Activated T-cell treated with anti-CD3 and anti-CD28 coated beads, Interleukin-2, amount 50 U/mL, for 24 hours (primary cell): ENCODE measurements at places on chromosomes 3 and 15.

DNA sequence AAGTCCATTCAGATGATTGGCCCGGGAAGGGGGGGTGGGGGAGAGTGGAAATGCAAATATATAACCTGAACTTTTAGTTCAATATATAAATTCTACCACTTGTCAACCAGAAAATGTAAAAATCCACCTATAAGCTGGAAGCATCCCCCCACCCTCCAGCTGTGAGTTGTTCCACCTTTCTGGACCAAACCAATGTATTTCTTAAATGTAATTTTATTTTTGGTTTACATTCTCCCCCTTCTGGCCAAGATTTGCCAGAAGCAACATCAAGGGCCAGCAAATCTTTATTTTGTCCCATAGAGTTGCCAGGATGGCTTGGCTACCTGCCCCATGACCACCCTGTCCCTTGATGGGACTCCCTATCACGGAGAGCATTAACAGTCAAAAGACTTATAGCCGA lies 545.7 kb downstream of the TBL1XR1 start:
- DNase-seq: no peak

GRCh38 chr3:161531930-161532329 lies 35.3 kb downstream of the OTOL1 start:
- no peak for DNase-seq

GRCh38 chr3:187093320-187093719 lies 46.0 kb downstream of the RPL39L start:
- DNase-seq: no peak

GRCh38 chr3:134543113-134543512 lies 57.3 kb downstream of the CEP63 start:
- DNase-seq: no peak

DNA sequence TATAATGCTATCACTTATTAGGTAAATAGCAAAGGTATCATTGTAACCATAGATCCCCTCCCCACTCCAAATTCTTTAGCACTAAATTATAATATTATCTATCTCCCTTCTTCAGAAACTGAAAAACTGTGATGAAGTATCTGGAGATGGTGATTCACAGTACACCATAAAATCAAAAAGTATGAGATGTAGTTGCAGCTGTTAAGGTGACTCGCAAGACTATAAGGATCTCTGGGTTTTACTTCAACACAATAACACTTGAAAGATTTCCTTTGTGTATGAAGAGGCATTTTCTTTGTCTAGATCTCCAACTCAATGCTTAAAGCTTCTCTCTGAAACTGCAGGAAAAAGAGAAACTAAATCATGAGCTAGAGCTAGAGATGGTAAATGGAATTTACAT lies 46.9 kb downstream of the IFT57 start:
- no peak for DNase-seq

- peak; percentile 85 for DNase-seq
Observed at GRCh38 chr15:40782609-40783227, 12.9 kb downstream of the C15orf62 start.

GRCh38 chr3:174158674-174159073 lies 700.5 kb upstream of the NAALADL2 start:
- DNase-seq: no peak

- DNase-seq: no peak
Observed at GRCh38 chr3:171494457-171495109, 34.4 kb upstream of the TNIK start.

GRCh38 chr15:66908744-66909095 lies 156.7 kb upstream of the SMAD3 start:
- no peak for DNase-seq

DNA sequence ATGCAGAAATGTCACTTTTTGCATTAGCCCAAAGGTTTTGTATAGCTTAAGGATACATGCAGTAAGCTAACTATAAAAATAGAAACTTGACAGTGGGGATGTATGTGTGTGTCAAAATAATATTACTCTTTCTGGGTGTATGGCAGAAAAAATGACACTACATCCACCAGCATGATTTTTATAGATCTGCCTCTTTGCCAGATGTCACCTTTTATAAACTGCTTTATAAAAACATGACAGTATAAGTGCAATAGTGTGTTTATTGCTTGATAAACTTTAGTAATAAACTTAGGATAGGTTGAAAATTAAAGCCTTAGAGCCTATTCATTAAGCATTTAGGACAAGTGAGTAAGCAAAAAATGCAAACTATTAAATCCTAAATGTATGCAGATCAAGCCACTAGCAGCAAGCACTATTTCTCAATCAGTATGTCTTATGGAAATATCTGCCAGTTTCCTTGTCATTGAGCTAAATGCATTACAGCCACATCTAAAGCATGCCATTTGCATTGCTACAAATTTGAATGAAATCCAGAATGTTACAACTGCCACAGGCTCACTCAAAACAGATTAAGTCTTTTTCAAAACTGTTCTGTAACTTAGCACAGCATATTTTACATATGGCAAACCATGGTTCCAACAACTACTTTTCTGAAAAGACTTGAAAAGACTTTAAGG lies 935.0 kb downstream of the FHIT start:
- no peak for DNase-seq

- DNase-seq: no peak
Observed at GRCh38 chr3:69934398-69934797, 65.1 kb upstream of the SAMMSON start.

- no peak for DNase-seq
Observed at GRCh38 chr3:38349684-38350359, 3.2 kb downstream of the XYLB start.

DNA sequence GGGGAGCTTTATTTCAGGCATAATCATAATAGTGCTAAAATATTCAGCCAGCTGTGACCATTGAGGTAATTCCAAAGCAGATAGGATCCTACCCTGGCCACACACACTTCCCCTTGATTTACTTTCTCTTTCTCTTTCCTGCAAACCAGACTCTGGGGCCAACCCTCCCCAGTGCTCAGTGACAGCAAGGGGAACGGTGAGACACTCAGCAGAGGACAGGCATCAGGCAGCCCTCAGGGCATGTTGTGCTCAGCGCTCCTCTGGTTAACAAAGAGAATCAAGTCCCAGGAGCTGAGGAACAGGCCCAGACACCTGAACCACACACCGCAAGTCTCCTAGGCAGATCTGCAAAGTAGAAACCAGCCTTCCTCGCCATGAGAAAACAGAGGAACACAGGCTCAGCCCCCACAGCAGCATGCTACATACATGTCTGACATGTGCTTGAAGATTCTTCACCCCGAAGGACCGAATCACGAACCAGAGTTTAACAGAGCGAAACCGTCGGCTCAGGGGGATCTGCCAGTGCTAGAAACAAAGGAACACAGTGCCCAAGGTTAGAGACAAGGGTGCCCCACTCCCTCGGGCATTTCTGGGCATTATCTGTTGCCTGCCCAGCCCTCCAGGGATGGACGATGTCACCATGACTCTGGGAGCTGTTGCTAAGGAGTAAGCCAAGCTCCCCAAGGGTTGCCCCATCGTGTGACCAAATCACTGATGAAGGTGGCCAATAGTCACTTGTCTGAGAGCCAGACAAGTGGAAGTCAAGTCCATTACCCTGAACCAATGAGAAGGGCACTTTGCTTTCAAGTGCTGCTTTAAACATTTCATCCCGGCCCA lies 17.5 kb downstream of the HDC start:
- no peak for DNase-seq

DNA sequence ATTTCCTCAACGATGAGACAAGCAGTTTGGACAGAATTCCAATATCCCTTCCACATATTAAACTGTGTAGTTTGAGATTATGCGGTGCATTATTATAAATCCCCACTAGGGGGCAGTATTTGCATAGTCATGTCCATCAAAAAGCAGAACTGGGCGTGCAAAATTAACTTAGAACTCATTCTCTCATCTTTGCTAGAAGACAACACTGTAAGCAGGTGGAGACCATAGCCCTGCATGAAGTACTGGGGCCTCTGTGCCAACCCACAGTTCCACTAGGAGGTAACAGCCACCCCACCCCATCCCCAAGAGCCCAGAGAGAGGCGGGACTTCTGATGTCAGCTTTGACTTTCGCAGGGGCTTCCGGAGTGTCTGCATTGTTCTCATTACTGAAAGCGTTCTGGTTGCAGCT lies 106.6 kb upstream of the TMC3 start:
- DNase-seq: peak; percentile 40

DNA sequence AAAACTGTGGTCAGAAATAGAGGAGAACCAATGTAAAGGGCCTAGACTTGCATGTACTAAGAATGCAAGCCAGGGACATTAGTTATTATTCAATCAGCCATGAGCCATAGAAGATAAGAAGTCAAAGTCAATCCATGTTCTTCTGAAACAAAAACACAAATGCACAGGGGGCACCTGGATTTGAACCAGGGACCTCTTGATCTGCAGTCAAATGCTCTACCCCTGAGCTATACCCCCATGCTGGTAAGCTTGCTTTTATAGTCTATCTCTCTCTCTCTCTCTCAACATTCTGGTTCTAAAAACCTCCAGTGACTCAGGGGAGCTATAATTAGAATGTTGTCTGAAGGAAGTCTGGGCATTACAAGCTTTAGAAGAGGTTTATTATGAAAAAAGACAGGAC lies 85.6 kb upstream of the ACP3 start:
- DNase-seq: no peak

GRCh38 chr15:87312221-87312620 lies 944.3 kb downstream of the NTRK3 start:
- DNase-seq: no peak

- DNase-seq: no peak
Observed at GRCh38 chr3:144244662-144245061, 273.0 kb downstream of the DIPK2A start.

- no peak for DNase-seq
Observed at GRCh38 chr3:16765661-16766060, 119.1 kb upstream of the PLCL2 start.

DNA sequence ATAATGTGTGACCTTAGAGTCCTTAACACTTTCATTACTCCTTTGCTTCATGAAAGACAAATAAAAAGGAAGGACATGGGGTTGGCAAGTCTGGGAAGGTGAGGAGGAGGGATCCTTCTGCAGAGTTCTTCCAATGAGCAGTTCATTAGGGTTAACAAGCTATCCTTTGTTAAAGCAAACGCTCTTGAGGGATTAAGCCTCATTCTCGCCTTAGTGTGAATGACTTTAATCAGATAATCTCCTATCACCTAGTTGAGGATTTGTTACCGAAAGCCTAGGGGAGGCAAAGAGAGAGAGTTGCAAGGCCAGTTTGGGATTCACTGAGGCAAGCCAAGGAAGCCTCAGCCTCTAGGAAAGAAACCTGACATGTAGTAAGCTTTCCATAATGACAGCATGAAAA lies 7.4 kb upstream of the MBNL1 start:
- DNase-seq: no peak

DNA sequence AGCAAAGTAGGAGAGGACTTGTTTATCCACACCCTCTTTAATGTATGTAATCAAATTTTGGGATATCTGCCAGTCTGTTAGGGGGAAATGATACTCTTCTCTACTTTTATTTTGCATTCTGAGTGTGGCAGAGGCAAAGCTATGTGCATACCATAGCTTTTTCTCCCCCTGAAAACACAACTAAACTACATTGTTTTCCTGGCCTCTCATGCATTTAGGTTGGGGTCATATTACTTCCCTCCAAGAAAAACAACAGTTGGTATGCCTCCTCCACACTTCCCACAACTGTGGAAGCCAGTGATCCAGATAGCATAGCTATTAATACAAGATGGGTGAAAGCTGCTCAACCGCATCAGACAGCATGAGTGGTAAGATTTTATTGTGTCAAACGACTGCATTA lies 6.9 kb downstream of the RPL15 start:
- DNase-seq: no peak

DNA sequence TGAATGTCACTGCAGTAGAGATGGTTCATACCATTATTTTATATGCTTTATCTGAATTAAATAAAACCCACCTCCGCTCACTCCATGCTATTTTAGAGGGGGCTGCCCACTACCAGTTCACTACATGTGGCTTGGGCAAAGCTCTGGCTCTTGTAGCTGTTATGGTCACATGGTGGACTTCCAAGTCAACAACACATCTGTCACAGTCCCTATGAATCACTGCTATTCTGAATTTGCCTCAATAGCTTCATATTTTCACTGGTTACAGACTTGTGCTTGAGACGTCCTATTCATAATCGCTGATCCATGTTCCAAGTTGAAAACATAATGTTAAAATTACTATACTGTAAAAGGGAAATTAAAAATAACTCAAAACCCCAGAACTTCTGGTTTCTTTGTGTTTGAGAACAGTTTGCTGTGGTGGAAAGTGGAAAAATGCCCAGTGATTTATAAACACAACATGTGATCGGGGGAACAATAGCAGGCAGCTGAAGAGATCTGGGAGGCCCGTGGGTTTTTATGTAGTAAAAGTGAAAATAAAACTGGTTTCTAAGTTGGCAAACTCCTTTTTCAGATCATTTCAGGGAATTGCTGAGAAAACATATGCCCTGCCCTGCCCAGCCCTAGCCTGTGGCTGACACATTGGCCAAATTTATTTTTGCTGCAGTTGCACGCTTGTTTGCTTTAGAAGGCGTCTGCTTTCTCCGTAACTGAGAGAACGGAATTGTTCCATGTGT lies 128.8 kb upstream of the PRR23C start:
- DNase-seq: no peak

GRCh38 chr3:197847866-197848401 lies 56.9 kb downstream of the LRCH3 start:
- no peak for DNase-seq

- DNase-seq: no peak
Observed at GRCh38 chr15:71203586-71204474, 88.6 kb downstream of the THSD4 start.

DNA sequence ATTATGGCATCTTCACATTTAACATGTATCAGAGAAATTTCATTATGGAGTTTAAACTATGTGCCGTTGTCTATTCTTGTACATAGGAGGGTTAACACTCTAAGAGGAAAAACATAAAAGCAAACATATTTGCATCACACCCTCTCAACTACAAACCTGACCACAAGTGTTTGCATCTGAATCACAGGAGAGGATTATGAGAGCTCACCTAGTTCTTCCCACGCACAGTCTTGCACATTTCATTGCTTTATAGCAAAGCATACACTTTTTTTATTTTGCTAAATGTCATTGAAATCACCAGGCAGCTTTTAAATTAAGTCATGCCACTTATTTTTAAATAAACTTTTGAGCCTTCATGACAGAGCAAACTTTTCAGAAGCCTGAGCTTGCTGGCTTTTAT lies 12.5 kb downstream of the TRAT1 start:
- no peak for DNase-seq

DNA sequence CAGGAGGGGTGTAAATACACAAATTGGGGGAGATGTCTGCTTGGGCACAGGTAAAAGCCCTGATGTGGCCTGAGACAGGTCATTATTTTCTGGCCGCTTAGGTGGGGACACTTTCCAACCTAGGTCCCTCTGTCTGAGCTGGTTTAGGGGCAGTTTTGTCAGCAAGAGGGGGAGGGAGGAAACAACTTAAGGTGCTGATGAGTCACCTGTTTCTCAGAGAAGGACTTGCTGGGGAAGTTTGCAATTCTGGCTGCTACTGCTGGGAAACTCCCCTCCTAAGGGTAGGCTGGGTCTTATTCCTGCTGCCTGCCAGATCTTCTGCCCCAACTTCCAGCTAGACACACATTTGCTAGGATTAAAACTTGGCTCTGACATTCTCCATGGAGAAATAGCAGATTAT lies 4.8 kb upstream of the RHOV start:
- peak; percentile 39 for DNase-seq
